ENCODE measurements at places on chromosomes 16 and 17. TPM values are rescaled to one million over a fixed set of nuclear protein-coding genes. Genes with fewer than 3 reads are reported as not detected.
A peak's percentile ranks its signal among the peaks of the same experiment; 100 is the strongest.

DNA sequence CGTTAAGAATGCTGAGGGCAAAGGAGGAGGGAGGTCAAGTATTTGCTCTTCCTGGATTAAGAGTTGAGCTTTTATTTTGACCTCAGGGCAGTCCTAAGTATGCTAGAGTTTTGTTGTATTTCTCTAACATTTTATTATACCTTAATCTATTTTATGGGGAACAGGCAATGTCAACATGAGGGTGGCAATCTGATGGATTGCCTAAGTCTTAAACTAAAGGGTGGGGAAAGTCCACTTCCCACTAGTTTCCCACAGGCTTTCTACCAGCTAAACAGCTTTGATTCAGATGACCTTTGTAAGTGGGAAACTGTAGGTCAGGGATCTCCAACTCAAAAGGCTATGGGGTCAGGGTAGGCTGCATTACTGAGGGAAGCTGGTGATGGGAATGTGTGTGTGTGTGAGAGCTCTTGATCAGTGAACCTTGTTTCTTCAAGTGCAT is 24.9 kb downstream of the HSD17B2 start:
- peaks cover 23% of the 10 kb centered on the region for H3K27me3 ChIP-seq
- H3K4me1 ChIP-seq: peaks cover 2% of the 10 kb centered on the region
- H3K27ac ChIP-seq: no peak overlapping the region
- no peak overlapping the region for H3K4me3 ChIP-seq
- no peaks in the 10 kb centered on the region for H3K36me3 ChIP-seq

Gene CA5A
- total RNA-seq: not detected

- no peaks in the 10 kb centered on the region for H3K4me1 ChIP-seq
- no peak overlapping the region for H3K27ac ChIP-seq
- DNase-seq: no peak
Measured at GRCh38 chr17:51643702-51644490, 383.6 kb downstream of the UTP18 start.

DNA sequence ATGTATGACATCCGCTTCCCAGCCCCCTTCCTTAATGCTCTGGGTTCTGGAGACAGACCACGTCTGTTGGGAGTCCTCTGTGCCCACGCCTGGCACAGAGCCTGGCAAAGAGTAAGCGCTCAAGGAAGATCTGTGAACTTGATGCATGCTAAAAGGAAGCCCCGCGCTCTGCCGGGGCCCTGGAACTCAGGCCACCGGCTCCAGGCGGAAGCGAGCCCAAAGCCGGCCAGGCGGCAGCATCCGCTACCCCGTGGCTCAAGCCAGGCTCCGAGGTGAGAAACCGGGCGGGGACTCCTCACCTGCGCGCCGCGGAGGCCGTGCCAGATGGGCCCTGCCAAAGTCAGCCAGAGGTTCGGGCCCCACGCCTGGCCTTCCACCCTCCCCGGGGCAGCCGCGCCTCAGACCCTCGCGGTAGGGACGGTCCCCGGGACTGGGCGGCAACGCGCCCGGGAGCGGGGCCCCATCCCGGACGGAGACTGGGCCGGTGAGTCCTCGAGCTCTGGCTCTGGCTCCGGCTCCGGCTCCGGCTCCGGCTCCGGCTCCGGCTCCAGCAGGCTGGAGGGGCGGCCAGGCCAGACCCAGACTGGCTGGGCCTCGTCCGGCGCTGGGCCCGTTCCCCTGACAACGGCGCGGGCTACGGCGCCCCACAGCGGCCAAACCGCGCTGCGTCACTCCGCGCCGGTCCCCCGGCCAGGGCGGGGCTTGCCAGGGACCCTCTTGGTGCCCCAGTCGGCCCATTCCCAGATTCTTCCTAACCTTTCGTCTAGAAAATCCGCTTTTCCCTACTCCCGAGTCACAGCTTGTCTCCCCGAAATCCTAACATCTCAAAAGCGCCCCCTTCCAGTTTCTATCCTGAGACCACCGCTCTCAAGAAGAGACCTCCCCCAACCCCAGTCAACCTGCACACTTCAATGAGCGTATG is at the start of gene ZDHHC1:
Gene ZDHHC1, minus strand, starts transcription at position 606 of the 922 bp plus-strand sequence. CDS start 8,702 bp downstream, outside the sequence.
- no peak within 1 kb of the TSS for H3K27ac ChIP-seq
- no peaks in the 10 kb centered on the region for H3K36me3 ChIP-seq
- H3K27me3 ChIP-seq: peaks cover 27% of the 10 kb centered on the region
- H3K4me3 ChIP-seq: peak within 1 kb of the TSS; percentile 72
- H3K4me1 ChIP-seq: peaks cover 5% of the 10 kb centered on the region

- H3K36me3 ChIP-seq: peaks cover 46% of the 10 kb centered on the region
- no peaks in the 10 kb centered on the region for H3K27me3 ChIP-seq
- peak overlapping the region; percentile 72 for H3K4me3 ChIP-seq
Measured at GRCh38 chr16:11583166-11583565, 3.6 kb downstream of the LITAF start.

Gene LRRC36
- 0.82 TPM for total RNA-seq

Measured in activated naive CD8-positive, alpha-beta T cell treated with anti-CD3 and anti-CD28 coated beads for 36 hours (primary cell).